ENCODE measurements at places on chromosomes 3 and 15.

GRCh38 chr15:26773067-26773877, 406 bp upstream of the GABRB3 start:
- DNase-seq = no peak

- DNase-seq = no peak
These were observed 65.7 kb downstream of the RASA2 start for GRCh38 chr3:141552440-141552991.

- no peak for DNase-seq
These were observed 175.8 kb downstream of the SPATA16 start for GRCh38 chr3:172965256-172965655.

DNA sequence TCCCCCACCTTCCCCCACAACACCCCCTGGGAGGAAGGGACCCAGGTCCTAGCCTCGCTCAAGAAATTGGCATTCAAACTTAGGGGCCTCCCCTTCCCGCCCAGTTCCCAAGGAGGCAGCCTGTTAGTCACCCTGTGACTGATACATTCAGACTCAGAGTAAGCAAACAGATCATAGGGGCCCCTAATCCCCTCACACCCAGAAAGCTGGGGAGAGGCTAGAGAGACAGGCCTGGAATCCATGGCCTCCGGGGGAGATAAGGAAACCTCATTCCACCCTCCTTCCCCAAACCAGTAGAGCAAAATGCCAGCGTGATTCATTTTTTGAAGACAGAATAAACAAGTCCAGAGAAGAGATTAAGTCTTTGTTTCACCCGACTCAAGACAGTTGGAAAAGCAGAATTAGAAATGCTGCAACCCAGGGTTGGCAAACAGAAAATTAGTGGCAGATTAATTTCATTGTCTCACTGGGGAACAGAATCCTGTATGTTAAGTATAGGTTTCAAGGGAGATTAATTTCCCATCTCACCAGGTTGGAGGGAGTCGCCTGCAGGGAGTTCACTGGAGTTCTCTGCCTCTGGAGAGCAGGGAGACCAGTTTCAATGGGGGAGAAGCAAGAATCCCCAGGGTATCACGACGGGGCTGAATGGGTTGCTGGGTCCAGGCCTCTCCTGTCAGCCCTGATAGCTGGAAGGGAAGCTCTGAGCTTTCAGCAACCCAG, 268.3 kb downstream of the UACA start:
- no peak for DNase-seq

DNA sequence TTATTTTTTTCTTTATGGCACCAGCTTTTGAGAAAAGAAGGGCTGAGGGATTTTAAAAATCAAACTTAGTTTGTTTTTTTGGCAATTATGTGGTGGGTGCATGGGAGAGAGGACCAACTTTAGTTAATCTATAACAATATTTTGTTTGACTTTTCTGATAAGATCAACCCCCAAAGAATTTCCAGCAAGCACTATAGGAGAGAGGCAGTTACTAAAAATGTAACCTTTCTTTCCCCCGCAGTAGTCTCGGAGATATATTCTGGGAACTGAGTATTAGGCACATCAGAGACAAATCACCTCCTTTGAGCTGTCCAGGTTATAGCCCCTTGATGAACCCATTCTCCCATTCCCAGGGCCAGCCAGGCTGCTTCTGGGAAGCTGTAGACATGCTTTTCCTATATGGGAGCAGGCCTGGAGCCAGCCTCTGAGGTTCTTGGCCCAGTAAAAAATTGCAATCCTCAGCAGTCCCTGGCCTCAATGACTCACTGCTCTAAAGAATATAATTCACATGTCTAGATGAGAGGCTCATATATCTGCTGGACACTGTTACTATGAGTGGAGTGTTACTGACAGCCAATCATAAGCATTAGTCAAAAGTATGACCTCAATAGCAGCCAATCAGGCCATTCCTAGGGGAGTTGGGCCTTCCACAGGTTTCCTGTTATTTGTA, 138.3 kb upstream of the AGBL1 start:
- no peak for DNase-seq

DNA sequence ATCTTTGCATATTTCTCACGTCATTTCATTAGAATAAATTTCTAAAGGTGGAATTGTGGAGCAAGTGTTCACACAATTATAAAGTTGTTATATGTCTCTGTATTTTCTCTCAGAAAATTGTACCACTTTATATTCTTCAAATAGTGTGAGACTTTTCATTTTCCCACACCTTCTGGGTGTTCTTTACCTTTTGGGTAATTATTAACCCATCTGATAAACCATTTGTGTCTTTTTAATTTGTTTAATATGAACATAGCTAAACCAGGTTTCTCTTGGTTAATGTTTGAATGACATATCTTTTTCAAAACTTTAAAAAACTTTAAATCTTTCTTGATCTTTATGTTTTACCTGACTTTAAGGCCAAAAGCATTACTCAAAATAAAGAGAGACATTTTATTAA, 40.5 kb downstream of the DZIP3 start:
- DNase-seq = no peak

- DNase-seq = no peak
These were observed 38.7 kb downstream of the RTP4 start for GRCh38 chr3:187406927-187407326.
